ENCODE measurements at places on chromosomes 7 and 10.
A peak's percentile ranks its signal among the peaks of the same experiment; 100 is the strongest.

DNA sequence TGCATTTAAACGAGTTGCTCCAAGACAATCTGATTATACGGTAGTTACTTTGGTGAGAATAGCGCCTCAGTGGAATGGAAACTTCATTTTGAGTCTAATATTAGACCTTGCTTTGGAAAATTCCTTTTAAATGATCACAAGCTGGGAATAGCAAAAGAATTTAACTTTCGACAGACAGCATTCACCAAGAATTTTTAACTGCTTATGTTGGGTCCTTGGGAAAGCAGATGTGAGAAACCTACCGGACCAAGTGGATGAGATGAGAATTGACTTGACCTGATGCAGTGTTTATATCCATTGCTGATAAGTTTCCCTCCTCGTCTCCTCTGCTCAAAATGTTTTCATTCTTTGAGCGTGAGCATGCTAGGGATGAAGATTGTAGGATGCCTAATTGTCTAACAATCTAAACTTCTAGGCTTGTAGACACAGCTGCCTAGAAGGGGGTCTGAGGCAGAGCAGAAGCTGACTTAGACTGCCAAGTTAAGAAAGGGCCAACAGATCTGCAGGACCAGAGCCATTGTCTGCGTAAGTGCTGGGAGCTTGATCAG, 126.9 kb downstream of the CNNM2 start:
- DNase-seq: no peak

DNA sequence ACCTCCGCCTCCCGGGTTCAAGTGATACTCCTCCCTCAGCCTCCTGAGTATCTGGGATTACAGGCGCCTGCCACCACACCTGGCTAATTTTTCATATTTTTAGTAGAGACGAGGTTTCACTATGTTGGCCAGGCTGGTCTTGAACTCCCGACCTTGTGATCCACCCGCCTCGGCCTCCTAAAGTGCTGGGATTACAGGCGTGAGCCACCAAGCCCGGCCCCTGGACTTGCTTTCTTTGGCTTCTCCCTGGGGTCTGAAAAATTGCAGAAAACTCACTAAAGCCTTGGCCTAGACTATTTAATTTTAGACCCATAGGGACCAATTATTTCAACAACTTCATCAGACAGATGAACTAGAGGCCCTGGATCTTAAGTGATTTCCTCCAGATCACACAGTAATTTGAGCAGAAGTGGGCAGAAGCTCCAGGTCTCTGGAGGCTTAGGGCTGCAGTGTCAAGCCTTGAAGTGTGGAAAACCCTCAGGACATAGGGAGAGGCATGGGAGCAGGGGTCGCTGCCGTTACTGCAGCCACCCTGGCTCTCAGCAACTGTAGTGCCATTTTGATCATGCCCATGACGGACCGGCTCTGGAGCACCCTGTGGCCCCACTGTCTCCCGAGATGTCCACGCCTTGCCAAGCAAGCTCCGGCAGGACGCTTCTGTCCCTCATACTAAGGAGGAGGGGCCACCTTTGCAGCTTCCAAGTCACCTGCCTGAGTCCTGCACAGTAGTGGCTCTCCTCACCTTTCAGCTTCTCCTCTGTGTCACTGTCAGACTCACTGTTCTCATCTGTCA, 72.4 kb downstream of the DENND2A start:
- no peak for DNase-seq

DNA sequence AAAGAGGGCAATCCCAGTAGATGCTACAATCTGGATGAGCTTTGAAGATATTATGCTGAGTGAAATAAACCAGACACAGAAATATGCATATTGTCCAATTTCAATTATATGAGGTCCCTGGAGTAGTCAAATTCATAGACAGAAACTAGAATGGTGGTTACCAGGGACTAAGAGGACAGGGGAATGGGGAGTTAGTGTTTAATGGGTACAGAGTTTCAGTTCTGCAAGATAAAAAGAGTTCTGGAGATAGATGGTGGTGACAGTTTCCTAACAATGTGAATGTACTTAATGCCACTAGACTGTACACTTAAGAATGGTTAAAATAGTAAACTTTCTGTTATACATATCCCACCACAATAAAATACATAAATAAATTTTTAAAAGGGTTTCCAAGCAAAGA, 236.6 kb downstream of the ELMO1 start:
- no peak for DNase-seq

DNA sequence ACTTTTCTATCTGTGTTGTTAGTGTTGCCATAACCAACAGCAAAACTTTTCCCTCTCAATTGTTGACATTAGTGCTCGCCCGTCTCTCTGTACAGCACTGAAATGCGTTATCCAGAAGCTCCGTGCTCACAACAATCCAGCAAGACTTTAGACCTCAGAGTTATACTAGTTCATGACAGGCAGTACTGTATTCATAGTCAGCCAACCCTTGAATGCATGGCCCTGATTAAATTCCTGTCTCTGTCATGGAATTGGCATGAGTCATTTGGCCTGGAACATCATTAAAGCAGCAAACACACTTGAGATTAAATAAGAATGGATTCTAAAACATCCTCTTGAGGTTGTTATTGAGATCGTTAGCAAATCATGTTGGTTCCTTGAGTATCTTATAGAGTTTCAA, 405.5 kb upstream of the C7orf33 start:
- no peak for DNase-seq

DNA sequence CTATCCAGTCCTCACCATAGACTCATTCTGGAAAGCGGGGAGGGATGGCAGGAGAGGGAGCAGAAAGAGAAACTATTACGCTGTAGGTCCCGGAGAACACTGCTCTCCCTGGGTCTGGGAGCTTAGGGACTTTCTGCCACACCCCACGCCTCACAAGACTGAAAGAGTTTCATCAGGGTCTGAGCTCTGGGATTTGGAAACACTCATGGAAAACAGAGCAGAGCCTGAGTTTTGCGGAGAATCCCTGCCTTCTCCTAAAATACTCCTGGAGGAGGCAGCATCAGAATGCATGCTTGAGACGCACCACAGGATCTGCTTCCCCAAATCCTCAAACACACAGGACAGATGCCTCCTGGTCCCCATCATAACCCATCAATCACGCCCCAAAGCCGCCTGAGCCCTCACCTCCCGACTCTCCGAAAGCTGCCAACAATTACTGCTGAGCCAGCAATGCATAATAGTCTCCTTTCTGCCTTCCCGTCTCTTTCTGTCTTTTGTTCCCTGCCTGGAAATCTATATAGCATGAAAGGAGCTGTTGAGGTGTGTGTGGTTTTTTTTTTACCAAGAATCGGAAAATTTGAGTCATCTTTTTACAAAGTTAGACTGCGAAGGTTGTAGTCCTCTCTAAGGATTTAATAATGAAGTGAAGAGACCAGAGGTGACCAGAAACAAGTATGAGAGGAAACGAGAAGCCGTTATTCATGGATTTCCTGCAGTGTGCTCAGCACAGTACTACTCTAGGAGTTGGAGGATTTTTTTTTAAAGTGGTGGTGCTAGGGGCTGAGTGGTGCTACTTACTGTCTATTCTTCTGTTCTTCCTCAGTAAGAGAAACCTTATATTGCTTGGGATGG, 37.7 kb downstream of the ASB13 start:
- DNase-seq: peak; percentile 19
